ENCODE measurements at places on chromosomes 5 and 9.

DNA sequence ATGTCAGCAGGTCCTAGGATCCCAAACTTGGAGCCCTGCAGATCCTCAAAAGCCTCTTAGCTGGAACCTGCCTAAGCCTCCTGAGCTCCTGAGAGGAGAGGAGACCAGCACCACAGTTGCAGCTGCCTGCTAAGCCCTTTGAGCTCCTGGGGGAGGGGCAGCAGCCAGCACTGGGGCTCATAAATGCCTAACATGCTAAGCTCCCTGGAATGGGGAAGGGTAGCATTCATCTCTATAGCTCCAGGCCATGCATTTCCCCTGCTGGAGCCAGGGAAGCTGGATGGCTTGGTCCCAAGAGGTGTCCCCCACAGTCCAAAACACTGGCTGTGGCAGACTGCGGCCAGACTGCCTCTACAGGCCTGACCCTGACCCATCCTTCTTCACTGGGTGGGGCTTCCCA is 182.7 kb downstream of the KCNN2 start:
- no peak for DNase-seq

DNA sequence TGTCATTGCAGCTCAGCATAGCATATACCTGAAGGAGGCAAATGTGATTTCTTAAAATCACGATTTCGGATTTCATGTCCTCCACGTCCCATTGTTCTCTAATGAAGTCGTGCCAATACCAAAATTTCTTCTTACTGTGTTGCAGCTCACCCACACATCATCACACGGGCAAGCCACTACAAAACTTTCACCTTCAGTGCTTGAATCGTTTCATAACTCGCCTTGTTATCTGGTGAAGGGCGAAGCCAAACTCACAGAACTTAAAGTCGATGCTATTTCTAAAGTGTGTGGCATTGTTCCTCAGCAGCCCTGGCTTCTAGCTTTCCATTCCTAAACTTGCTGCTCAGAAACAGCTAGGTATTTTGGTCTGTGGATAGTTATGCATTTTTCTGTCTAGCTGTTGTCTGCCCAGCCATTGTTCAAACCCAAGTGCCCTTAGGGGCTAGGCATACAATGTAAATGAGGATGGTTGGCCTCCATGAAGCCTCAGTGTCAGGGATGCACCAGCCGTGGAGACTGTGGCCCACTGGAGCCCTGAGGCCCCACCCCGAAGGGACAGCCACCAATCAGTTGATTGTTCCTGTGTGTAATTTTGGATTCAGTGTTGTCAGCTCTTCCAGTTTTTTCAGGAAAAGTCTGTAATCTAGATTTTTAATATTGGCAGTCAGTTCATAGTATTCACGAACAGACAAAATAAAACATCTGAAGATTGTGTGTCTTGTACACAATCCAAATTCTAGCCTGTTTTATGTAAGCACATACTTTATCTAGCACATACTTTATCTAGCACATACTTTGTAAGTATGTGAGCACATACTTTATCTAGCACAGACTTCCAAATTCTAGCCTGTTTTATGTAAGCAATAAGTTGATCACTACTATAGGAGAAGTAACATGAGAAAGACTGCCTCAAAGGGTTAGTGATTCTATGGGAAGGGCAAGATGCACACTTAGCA is 112.8 kb downstream of the DAPK1 start:
- DNase-seq, result no peak

- DNase-seq, result no peak
These were observed 736 bp upstream of the NKD2 start for GRCh38 chr5:1007681-1008450.

GRCh38 chr9:94813379-94813778 is 86.9 kb downstream of the AOPEP start:
- no peak for DNase-seq

DNA sequence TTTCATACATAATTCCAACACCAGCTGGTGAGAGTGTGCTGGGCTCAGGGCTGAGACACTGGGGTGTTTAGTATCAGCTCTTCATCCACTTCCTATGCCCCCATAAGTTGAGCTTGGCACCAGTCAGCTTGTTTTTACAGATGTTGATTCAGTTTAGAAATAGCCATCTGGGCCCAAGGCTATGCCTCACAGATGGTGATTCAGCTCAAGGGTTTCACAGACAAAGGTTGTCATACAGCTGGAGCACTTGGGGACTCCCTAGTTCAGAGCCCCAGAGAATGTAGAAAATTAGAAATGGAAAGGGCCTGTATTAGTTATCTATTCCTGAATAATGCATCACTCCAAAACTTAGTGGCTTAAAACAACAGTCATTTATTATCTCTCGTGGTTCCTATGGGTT is 10.3 kb upstream of the CRHBP start:
- no peak for DNase-seq

- DNase-seq, result no peak
These were observed 628.1 kb upstream of the TYRP1 start for GRCh38 chr9:12065050-12065449.

DNA sequence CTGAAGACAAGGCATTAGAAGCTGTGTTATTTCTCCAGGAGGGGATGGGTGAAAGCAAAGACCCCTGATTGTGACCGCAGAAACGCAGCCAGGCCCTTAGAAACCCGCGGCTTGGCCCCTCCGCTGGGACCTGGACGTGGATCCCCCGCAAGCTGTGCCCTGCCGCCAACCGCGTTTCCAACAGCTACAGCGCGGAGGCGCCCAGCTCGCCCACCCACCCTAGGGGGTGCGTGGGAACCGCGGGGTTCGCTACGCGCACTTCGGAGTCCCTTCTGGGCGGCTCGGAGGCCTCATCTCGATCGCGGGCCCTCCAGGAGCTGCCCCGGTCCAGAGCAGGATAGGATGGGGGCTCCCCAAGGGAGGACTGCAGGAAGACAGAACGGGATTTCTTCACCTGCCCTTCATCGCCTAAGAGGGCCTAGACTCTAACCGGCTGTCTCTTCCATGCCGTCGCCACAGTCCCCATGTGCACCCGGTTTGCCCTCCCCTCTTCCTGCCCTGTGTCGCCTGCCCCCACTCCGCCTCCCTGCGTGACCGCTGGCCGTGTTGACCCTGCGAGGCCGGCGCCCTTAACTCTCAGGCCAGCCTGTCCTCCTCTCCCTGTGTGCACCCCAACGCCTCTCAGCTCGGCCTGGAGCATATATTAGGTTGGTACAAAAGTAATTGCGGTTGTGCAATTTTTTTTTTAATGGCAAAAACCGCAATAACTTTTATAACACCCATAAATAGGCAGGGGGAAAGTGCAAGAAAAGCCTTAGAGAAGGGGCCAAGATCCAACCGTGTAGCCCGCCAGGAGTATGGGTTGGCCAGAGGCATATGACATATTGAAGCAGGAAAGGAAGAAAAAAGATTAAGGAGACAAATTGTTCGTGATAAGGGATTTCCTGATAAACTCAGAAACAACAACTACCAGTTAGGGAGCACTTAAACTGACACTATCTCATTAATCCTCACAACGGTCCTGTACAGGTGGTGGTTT is 68.1 kb upstream of the FREM1 start:
- DNase-seq, result no peak

- DNase-seq, result no peak
These were observed 58.0 kb upstream of the IL6ST start for GRCh38 chr5:56052735-56053134.

- no peak for DNase-seq
These were observed 339.7 kb downstream of the TMEM232 start for GRCh38 chr5:110386782-110387181.

GRCh38 chr5:554284-554988 is 30.2 kb upstream of the SLC9A3 start:
- DNase-seq, result no peak
